Activated CD8-positive, alpha-beta memory T cell treated with anti-CD3 and anti-CD28 coated beads for 1 hour (primary cell): ENCODE measurements at places on chromosomes 12 and 14.

DNA sequence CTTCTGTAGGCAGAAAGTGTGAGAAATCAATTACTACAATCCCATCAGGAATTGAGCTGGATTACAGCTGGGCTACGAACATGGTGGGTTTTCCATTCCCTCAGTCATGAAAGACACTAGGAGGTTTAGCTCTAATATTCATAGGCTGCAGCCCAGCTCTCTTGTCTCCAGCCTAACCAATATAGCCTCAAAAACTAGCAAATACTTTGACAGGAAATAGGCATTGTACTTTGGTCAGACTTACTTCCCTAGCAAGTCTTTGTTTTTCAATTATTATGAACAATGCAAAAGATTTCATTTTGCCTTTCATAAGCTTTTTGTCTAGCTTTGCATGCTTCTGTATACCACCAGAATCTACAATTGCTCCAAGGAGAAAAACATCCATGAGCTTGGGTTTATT, 296.2 kb downstream of the GPHN start:
- DNase-seq, result no peak

GRCh38 chr12:113912760-113913329, 53.3 kb downstream of the RBM19 start:
- no peak for DNase-seq

DNA sequence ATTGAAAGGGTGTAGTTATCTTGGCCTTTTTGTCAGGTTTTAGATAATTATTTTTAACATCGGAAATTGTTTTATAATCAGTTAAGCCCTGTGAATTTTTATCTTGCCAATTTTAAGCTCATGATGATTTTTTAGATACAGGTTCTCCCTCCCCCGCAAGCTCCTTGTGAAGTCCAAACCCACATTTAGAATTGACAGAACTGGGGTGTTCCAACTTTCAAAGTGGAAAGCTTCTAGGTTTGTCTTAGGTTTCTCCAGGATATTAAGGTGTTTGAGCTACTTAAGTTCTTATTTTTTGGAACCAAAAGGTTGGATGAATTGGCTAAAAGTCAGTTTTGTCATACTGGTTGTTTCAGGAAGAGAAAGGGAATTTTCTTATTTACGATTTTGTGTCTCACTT, 49.1 kb downstream of the ATP2A2 start:
- DNase-seq, result no peak

GRCh38 chr14:76916040-76916715, 90.0 kb downstream of the LRRC74A start:
- no peak for DNase-seq

GRCh38 chr12:19847294-19848059, 408.2 kb downstream of the AEBP2 start:
- DNase-seq, result no peak

DNA sequence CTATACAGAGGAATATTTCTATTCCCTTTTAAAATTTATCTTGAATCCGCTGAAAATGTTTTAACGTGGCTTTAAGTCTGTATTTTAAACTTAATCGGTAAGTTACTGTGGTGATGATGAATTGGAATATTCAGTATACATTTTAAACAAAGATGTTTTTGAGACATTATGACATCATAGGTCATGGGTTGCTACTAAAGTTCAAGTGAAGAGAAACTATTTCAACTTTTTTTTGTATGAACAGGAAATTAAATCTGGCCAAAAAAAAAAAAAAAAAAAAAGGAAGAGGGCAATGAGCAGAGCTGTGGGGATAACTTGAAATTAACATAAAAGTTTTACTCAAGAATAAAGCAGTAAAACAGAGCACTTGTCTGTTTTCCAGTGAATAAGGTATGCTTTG, 109.0 kb downstream of the PLEKHA5 start:
- no peak for DNase-seq

- DNase-seq, result no peak
Measured at GRCh38 chr12:33546004-33546403, 106.4 kb upstream of the SYT10 start.

GRCh38 chr14:36519431-36520321, at the start of gene NKX2-1:
Gene NKX2-1, minus strand, starts transcription at chr14:36520232. Its CDS starts 103 bp downstream, at chr14:36520129.
- DNase-seq, result no peak

DNA sequence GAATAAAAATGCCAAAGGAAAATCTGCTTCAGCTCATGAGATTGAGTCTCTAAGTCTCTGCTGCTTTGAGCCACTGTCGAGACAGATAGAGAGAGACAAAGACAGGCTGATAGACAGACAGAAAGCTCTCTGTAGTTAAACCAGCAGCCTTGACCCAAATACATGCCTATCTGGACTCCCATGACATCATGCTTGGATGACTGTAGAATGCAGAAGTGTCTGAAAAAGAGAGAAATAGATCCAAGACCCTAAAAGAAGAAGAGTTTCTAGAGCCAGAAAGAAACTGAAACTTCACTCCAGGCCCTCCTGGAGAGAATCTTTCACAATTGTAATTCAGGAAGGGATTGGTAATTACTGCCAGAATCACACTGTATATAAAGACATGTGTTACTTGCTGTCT, 122.6 kb upstream of the PLXNC1 start:
- DNase-seq, result no peak

GRCh38 chr12:9925705-9926393, 6.3 kb downstream of the CLEC2A start:
- no peak for DNase-seq

GRCh38 chr12:1466481-1467154, 127.8 kb downstream of the FBXL14 start:
- no peak for DNase-seq

- DNase-seq, result no peak
Measured at GRCh38 chr14:65495196-65495595, 82.7 kb downstream of the FUT8 start.

DNA sequence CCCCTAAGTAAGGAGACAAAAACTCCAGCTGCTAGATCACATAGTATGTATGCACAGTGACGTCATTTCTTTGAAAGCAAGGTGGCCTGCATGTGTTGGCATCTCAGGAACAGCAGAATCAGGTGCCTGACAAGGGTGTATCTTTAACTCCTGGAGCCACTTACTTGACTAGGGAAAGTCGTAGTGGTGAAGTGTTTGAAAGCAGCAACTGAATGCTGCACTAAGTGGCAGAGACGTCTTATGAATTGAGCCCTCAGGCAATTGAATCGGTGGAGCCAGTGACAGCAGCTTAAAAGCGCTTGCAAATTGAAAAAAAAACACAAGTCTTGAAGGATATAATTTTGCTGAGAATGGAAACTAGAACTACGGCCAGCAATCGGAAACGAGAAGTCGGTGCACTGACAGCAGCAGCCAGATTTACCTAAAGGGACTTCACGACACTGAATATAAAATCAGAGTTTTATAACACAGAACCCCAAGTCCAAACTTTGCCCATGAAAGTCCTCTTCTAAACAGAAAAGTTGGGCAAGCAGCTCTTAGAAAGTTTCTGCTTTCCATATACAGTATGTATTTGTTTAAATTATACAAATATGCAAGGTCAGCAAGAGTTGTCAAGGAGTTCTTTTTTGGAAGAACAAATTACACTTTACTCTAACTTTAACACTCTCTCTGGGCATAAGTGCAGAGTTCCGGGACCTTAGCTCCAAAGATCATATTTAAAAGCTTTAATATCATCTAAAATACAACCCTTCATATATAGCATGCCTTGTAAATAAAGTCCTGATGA, 1.1 kb downstream of the IGF1 start:
- DNase-seq, result no peak

GRCh38 chr14:25484235-25484634, 434.3 kb upstream of the STXBP6 start:
- DNase-seq, result no peak

GRCh38 chr14:68178282-68178681, 358.7 kb downstream of the RAD51B start:
- no peak for DNase-seq

DNA sequence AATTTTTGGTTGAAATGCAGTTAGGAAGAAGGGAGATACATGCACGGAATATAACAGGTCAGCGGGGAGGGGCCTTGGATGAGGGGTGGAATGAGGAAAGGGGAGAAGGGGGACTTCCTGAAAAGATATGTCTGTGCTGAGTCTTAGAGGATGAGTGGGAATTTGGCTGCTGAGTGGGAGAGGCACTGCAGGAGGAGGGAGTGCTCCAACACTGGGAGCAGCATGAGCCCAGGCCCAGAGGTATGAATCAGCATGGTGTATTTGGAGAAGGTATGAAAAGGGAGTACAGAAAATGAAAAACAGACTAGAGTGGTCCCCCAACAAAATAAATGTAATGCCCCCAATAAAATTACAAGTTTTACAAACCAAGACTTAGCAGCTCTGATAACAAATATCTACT, 394.4 kb downstream of the IPO8 start:
- no peak for DNase-seq

DNA sequence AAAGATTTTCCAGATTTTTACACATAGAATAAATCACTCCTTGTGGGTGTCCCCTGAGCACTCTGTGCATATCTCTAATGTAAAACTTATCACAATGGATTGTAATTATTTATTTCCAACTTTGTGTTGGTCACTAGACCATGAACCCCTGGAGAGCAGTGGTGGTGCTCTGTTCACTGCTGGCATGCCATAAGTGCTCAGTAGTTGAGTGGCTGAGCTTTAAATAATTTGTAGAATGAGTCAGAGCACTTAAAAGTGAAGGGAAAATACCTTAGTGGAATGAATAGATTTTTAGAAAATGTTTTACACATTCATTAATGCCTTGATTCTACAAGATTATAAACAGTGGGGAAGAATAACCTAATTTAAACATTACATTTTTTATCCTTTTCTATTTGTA, 6.3 kb downstream of the MGAT4C start:
- no peak for DNase-seq

DNA sequence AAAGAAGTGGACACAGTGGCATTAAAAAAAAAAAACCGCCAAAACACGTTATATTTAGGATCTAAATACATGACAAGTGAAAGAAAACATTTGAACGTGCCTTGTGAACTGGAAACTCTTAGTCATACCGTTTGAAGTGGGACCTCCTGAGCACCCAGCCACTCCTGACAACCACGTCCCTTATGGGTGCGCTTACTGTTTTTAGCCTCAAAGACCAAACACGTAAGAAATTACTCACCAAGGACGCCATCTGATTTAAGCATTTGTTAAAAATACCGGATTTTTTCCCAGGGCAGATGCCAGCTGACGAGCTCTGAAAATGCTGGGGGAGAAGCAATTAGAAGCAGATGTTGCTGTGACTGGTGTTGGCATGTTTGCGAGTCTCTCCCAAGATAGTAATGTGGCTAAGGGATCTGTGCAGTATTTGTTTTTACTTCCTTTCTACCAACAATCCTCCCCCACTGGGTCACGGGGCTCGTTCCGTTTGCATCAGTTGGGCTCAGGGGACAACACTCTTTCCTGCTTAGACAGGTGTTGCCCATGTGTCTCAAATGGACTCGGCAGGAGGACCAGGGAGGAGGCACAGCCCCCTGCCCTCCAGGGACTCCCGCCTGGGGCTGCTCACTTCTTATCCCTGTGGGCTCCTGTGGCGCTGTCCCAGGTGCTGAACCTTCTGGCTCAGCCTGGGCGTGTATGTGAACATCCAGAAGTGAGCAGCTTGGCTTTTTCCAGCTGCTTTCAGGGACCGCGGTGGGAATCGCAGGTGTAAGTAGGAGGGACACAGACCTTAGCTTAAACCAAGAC, 101.0 kb downstream of the BEGAIN start:
- DNase-seq, result peak; percentile 7

DNA sequence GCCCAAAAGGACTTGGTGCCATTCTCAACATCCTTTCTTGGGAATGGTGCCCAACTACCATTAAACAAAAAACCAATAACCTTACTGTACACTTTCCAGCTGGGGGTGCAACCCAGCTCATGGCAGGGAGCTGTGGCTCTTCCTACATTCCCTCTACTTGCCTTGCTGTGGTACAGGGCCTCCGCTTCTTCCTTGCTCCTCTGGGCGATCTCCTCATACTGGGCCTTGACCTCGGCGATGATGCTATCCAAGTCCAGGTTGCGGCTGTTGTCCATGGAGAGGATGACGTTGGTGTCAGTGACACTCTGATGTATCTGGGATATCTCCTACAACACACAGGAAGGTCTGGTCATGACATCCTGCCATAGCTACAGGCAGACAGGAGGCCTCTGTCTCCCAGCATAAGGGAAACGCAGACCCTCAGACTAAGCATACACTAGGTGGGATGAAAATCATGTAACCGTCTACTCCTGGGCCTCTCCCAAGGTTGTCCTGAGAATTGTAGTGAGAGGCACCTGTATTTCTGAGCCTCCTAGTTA, 3.9 kb downstream of the KRT2 start:
- no peak for DNase-seq

- no peak for DNase-seq
Measured at GRCh38 chr12:18595412-18595811, 142.4 kb downstream of the PLCZ1 start.

- DNase-seq, result peak; percentile 5
Measured at GRCh38 chr14:50667684-50667995, 466 bp downstream of the SAV1 start.

DNA sequence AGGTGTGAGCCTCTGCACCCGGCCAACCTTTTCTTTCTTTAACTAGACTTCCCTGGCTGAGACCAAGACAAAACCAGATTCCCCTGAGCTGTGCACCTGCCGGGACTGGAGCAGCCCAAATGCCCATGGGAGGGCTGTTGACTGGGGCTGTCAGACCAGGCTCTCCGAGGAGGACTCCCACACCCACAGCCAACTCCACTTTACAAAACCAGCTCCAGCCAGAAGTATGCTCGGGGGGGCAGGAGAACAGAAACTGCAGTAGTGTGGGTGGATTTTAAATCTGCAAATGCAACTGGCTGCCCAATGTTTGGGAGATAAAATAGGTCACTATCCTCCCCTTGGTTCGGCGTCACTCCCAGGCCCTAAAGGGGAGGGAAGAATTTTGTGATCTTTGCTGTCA, 78.5 kb downstream of the VCPKMT start:
- no peak for DNase-seq

DNA sequence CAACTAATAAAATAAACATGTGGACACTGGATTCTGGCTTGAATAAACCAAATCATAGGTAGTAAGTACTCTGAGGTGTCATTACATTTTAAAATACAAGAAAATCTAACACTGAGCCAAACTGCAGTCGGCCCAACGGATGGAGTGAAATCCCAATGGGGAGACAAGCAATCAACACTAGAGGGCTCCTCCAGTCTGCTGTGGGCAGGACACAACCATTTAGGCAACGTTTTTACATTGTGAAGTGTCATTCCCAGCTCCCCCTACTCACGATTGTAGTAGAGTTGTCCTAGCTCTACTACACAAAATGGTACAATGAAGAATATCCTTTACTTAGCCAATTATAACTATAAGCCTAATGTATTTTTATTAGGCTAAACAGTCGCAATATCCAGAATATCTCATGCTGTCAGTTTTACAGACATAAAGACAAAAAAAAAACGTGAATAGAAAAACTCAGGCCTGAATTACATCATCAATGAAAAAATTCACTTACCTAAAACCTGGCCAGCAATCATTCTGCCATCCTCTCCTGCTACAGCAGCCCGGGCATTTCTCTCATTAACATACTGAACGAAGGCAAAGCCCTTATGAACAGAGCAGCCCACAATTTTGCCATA, 35.7 kb downstream of the HNRNPC start:
- no peak for DNase-seq

GRCh38 chr12:59787610-59788009, 191.8 kb downstream of the SLC16A7 start:
- no peak for DNase-seq

- DNase-seq, result no peak
Measured at GRCh38 chr12:3468329-3468728, 22.7 kb upstream of the PRMT8 start.

- no peak for DNase-seq
Measured at GRCh38 chr12:115011703-115012102, 327.7 kb upstream of the TBX3 start.
